ENCODE measurements at places on chromosomes 12 and 14.

DNA sequence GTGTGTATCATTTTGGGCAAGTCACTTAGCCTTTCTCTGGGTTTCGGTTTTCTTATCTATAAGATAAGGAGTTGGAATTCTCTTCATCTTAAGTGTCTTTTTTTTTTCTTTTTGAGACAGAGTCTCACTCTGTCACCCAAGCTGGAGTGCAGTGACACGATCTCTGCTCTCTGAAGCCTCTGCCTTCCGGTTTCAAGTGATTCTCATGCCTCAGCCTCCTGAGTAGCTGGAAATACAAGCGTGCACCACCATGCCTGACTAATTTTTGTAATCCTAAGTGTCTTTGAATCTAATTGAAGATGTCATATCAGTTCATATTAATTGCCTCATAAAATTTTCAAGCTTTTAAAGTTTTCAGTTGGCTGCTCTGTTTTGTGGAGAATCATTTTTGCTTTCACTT is 4.0 kb downstream of the SRGAP1 start:
- DNase-seq, result no peak

- no peak for DNase-seq
Measured at GRCh38 chr14:92568621-92569479, 55.3 kb downstream of the RIN3 start.

GRCh38 chr12:130366159-130366558 is 28.5 kb downstream of the PIWIL1 start:
- DNase-seq, result no peak

DNA sequence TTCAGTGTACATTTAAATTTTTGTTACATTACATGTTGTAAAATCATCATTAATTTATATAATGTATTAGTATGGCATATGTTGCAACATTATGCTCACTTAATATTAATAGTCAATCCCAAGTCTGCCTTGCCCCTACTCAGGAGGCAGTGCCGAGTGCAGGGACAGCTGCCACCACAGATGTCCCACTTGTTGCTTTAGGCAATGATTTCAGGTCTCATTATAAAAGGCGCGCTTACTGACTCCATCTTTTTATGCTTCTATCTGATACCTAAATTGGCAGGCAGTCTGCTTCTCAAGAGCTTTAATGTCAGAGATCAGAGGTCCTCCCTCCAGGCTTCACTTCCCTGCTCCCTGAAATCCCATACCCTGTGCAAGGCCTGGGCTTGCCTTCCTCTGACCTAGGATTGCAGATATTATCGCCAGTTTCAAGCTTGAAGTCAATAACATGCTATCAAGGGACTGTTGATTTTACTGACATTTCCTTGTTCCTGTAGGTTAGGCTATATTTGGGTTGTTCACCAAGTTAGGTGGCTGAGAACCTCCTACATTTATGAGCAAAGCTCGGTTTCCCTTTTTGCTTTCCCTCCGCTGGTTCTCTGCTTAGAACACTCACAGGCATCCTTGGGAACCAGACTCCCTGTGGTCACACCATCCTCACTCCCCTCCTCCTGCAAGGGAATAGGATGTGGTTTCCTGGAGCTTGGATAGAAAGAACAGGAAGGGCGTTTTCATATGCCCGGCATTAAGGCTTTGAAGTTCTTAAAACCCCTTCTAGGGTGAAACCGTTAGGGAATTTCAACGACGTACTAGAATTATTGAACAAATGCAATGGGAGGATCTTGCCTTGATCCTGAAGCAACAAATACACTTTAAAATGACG is 208.4 kb upstream of the FKBP4 start:
- DNase-seq, result no peak

- DNase-seq, result no peak
Measured at GRCh38 chr12:95164656-95165055, 52.6 kb downstream of the FGD6 start.

DNA sequence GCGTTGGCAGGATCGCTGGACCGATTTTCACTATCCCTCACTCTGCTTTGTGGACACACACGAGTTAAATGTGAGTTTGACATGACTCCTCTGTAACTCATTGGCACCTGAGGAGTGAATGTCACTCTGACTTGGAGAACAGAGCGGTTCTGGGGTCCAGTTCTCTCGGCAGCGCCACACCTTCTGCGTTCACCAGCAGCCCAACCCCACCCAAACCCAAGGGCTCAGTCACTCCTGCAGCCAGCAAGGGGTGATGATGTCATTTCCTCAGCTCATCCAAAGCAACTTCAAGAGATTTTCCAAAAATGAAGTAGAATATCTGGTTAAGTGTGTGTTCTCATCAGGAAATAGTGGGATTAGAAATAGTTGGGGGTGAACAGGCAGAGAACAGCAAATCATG is 36.3 kb downstream of the ADGRD1 start:
- DNase-seq, result no peak

- DNase-seq, result no peak
Measured at GRCh38 chr12:57619434-57620244, 8.4 kb downstream of the ARHGEF25 start.

DNA sequence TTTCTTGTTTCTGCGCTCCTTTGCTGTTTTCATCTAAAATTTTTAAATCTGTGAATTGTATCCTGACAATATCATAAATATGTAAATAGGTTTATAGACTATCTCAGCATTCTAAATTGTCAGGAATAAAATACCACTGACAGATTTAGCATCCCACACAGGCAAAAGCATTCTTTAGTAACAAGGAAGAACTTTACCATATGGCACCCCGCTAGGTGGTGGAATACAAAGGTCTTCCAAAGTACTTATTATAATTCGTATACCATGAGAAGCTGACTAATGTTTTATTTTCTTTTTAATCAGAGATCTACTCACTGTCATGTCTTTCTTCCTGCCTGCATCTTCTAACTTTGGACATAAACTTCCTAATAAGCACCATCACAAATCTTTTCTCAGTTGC is 328.8 kb upstream of the NOVA1 start:
- no peak for DNase-seq

- no peak for DNase-seq
Measured at GRCh38 chr12:94674835-94675234, 24.5 kb upstream of the TMCC3 start.

DNA sequence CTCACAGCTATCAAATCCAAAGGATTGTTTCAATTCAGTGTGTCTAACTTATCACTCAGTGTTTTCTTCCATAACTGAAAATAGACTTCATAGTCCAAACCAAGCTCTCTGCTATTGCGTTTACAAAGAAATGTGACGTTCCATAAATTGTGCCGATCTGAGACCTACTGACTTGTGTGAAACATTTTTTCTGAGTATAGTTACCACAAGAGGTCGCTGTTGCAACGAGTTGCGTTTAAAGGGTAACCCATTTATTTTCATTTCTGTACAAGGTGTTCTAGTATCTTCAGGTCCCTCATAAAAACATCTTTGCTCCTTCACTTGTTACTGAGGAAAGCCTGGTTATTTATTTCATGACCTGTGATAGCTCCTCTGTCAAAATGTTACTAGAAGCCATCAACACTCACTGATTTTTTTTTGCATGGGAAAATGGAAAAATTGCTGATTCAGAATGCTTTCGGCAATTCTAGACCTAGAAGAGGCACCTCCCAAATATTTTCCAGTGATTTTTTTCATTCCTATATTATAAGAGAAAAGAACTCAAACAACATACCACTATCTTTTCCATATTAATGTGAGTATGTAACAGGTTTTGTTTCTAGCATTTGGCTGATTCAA is 60.9 kb upstream of the OR4E1 start:
- no peak for DNase-seq

DNA sequence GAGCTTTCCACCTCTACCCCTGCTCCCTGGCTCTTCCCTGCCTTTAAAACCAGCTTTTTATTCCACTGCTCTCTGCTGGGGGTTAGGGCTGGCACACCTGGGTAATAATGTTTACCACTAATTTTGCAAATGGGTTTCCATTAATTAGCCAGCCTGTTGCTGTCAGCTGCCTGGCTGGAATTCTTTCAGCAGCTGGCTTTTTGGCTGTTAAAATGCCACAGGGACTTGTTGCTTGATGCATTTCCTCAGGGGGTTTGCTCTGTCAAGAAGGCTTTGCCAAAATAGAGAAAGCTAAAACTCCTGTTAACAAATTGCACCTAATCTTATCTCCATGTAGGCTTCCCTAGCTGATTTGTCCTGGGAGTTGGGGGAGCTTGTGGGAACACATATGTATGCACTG is 51.8 kb upstream of the PSMC1 start:
- no peak for DNase-seq

GRCh38 chr12:46332260-46332659 is 40.3 kb downstream of the SLC38A2 start:
- DNase-seq, result no peak

- DNase-seq, result no peak
Measured at GRCh38 chr12:89470741-89471509, 53.7 kb downstream of the GALNT4 start.

DNA sequence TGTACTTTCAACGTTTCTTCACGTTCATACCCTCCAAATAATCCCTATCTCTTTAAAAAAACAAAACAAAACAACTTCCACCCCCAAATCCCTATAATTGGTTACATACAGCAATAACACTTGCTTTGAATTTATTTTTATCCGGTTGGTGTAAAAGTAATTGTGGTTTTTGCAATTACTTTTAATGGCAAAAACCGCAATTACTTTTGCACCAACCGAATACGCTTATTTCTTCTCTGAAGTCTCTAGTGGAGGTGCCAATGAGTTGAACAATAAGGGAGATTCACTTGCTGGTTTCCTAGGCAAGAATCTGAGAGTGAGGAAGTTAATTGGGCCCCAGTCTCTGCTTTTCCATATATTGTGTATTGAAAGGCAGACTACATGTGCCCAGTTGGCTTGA is 133.3 kb downstream of the DACT1 start:
- DNase-seq, result no peak

- DNase-seq, result peak; percentile 31
Measured at GRCh38 chr12:6953442-6954315, 2.5 kb downstream of the PTPN6 start.

GRCh38 chr12:94762259-94762942 is 112.0 kb upstream of the TMCC3 start:
- no peak for DNase-seq

DNA sequence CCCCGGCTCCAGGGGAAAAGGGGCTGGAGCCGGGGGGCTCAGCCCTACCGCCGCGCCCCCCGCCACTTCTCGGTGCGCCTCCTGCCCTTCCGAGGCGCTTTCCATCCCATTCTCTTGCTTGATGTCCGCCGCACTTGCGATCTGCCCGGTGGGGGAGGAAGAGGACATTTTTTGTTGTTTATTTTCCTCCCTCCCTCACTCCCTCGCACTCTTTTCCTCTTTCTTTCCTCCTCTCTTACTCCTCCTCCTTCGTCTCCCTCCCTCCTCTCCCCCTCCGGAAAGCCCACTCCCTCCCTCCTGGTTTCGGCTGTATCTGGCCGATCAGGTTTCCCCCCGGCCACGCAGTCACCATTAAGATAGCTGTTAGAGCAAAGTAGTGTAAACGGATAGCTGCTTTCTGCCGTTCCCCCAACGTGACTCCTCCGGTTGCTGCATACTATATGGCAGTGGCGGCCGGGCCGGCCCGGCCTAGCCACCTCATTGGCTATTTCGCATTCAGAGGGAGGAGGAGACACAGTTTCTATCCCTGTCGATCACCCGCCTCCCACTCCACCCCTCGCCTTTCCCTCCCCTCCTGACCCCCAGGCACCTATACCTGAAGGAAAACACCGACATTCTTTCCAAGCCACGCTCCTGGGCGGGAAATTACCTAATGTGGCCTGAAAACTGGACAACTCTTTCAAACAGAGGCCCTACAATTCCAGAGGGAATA is at the start of gene SIX4:
Gene SIX4, minus strand, starts transcription at position 445 of the 712 bp plus-strand sequence. Its CDS starts 277 bp downstream, at position 168.
- no peak for DNase-seq

GRCh38 chr12:11739980-11740577 is 90.6 kb downstream of the ETV6 start:
- DNase-seq, result no peak

GRCh38 chr12:49661746-49662145 is 38.4 kb downstream of the PRPF40B start:
- no peak for DNase-seq

DNA sequence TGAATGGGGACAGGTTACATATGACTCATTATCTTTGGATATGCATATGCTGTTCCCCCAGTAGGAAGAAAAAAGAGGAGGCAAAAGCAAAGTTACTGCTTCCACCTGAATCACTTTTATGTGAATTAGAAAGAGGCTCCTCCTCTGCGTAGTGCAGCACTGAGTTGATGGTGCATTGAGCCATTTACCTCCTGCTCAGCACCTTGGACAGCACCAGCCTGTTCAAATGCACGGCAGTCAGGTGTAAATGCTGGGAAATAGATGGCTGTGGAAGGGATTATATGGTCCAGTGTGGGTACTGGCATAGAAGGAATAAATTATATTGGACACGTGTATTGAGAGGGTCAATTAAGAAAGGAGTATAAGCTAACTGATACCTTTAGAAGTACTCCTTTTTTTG is 541.9 kb upstream of the SEL1L start:
- DNase-seq, result no peak

GRCh38 chr12:98456576-98457573 is 58.5 kb upstream of the TMPO start:
- no peak for DNase-seq

DNA sequence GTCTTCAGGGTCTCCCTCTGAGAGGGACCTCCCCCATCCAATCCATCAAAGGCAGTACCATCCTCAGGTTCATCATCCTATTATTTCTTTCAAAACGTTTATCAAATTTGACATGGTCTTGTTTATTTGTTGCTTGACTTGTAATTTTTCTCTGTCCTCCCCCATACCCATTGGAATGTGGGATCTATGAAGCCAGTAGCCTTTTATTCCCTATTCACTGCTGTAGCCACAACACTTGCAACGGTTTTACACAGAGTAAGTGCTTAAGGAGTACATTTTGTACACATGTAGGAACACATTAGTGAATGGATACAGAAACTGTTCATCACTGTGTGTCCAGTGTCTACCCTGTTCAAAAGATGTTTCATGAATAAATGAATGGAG is 41.5 kb downstream of the IGF1 start:
- no peak for DNase-seq

- DNase-seq, result no peak
Measured at GRCh38 chr12:71014180-71014785, 93.7 kb upstream of the PTPRR start.

DNA sequence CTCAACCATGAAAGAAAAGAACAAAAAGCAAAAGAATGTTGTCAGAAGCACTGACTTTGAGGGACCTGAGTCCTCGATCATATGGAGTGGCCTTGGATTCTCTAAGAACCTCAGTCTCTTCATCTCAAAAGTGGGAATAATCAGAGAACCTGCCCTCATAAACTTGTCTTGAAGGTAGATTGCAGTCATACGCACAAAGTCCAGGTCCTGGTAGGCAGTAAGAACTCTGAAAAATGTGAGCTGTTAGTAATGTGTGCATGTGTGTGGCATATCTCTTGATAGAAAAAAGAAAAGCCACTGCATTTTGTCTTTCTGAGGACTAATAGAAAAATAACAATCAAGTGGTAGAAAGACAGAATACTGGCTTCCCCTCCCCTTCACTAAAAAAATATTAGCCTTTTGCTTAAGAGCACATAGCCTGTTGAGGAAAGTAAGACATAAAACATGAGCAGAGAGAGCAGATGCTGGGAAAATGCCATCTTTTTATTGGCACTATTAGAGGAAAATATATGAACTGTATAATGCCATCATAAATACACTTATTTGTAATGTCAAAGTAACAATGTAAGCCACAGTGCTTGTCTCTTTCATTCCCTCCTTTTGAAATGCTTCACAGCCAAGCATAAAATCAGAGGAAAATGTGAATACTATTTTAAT is 205.1 kb upstream of the TBX3 start:
- DNase-seq, result no peak

GRCh38 chr12:92506460-92506859 is 196.3 kb upstream of the PLEKHG7 start:
- DNase-seq, result no peak

Data from activated CD4-positive, CD25-positive, alpha-beta regulatory T cell (primary cell).